Fibroblast of skin of right biceps (primary cell): ENCODE measurements at places on chromosomes 12 and 14.

DNA sequence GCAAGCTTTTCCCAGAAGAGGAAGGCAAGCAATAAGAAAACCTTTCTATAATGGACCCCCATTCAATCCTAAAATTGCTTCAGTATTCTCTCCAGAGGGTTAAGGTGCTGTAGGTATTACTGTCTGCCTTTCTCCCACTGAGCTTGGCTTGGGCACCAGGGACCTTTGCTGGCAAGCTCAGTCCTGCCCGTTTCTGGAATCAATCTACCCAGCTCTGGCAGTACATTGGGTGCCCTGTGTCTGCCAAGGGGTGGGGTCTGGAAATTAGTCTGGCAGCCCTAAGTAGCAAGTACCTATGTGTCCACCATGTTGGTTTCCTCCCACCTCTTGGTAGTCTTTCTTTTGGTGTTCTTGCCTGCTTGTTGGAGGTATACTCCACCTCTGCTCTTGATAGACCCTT, 72.6 kb downstream of the C12orf75 start:
- no peak for DNase-seq

DNA sequence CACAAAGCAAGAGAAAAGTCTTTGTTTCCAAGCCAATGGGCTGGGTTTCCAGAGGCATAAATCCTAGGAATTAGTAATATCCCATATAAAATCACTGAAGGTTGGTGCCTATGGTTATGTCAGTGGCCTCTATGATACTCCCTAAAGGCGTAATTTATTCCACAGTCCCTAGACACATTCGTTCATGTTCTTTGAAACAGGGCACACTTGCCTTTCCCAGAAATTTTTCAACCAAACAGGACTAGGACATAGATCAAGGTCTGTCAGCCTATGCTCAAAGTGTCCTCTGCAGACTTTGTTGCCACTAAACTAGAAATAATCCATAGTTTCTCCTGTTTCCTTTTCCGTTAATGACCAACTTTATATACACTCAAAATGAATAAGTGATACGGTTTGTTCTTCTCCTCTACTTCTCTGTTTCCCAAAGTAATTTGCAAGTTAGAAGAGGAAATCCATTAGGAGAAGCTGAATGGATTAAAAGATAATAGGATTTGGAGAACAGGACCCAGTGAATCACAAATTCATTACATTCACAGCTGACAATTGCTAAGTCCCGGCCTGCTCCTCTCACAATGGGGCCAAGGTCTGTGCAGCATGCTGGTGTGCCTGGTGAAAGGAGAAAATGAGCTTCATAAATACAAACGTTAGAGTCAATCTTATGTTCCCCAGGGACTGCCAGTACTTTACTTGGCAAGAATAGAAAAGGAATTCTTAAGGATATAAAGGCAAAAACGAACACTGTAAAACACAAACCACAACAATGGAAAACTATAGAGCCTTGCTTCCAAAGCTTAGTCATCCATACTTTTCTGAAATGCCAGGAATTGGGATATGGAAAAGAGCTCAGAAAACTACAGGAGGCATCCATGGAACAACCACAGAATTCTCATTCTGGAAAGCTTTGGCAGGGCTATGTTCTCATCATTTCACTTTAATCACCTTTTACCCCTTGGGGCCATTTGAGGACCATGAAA, 966.2 kb downstream of the NRXN3 start:
- peak; percentile 73 for DNase-seq

GRCh38 chr12:92297932-92298696, 152.5 kb upstream of the BTG1 start:
- DNase-seq = peak; percentile 81

DNA sequence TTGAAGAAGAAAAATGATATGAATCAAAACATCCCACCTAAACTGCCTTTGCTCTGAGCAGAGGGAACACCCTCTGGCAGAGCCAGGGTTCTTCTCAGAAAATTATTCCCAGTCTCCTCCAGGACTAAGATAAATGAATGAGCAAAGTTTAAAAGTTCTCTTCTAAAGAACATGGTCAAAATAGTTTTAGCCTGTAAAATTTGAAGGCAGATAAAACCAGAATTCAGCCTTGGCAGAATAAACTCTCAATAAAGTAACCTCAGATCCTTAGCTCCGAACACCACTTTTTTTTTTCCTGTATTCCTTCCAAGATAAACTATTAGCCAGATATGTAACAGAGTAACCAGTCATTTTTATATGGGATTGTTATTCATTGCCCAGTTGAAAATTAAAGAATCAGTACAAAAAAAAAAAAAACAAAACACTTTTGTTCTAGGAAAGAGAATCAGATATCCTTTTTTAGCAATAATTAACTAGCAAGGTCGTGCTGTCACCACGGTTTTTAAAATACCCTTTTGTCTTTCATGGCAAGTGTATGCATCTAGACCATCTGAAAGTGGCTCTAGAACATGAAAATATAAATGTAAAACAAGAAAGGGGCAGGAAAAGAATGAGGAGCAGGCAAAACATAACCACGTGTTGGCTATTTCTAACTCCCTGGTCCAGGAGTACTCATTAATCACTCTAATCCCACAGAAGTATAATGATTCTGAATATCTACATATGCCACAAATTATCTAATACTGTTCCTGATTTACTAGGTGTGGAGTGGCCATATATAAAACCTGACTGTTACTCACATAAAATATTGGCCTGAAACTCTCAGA, 60.8 kb downstream of the CAPZA3 start:
- DNase-seq = peak; percentile 51

GRCh38 chr12:64296301-64296700, 74.2 kb upstream of the KICS2 start:
- DNase-seq = no peak

GRCh38 chr14:90454041-90455000, 57.5 kb downstream of the CALM1 start:
- DNase-seq = peak; percentile 88

GRCh38 chr12:105057174-105057573, 27.1 kb downstream of the ALDH1L2 start:
- DNase-seq = peak; percentile 42

DNA sequence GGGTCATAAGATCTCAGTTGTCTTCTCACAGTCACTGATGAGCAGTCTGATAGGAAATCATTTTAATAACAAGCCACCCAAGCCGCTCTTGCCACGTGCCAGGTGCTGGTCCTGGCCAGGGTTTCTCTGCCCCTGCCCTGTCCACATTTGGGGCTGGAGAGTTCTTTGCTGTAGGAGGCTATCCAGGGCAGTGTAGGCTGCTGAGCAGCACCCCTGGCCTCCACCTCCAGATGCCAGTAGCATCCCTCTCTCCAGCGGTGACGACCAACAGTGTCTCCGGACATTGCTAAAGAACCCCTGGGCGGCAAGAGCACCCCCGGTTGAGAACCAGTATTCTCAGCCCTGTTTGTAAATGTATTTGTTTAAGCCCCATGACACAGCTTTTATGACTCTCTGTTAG, 243.7 kb downstream of the GLT1D1 start:
- DNase-seq = no peak

GRCh38 chr12:80321653-80322052, 122.4 kb upstream of the PTPRQ start:
- peak; percentile 32 for DNase-seq
